Activated T-helper 2 cell treated with anti-CD3 and anti-CD28 coated beads, Interferon-gamma antibody, Interleukin-2, Interleukin-4, amounts not matched to agents 10 μg/mL and 5 μg/mL and 100 μg/mL, durations not matched to agents 14 hours and 24 hours and 36 hours (primary cell): ENCODE measurements at places on chromosomes 16 and 17.

GRCh38 chr17:14082848-14083247 lies 13.5 kb downstream of the COX10 start:
- H3K4me3 ChIP-seq = no peak overlapping the region
- DNase-seq = no peak
- H3K27me3 ChIP-seq = no peaks in the 10 kb centered on the region
- peaks cover 55% of the 10 kb centered on the region for H3K36me3 ChIP-seq
- no peak overlapping the region for H3K27ac ChIP-seq
- peaks cover 36% of the 10 kb centered on the region for H3K4me1 ChIP-seq

DNA sequence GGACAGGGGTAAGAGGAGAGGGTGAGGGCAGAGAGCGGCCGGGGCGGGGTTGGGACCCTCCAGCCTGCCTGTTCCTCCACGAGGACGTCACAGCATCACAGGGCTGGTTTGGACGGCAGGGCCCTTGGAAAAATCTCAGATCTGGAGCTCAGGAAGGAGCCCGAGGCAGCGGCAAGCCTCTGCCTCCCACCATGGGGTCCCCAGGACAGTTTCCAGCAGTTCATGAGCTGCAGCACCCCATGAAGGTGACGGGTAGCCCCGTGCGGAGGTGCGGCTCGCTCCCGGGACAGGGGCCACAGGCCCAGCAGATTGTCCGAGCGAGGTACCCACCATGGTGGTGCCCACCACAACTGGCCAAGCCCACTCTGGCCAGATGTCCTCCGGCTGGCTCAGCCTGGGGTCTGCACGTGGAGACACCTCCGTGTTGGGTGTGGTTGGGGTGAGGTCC lies 21.3 kb downstream of the TPSD1 start:
- DNase-seq = no peak
- no peak overlapping the region for H3K27ac ChIP-seq
- H3K36me3 ChIP-seq = no peaks in the 10 kb centered on the region
- no peaks in the 10 kb centered on the region for H3K4me1 ChIP-seq

GRCh38 chr16:78309763-78310162 lies 210.3 kb downstream of the WWOX start:
- H3K27me3 ChIP-seq = no peaks in the 10 kb centered on the region
- no peaks in the 10 kb centered on the region for H3K36me3 ChIP-seq
- DNase-seq = no peak
- H3K4me3 ChIP-seq = no peak overlapping the region
- H3K27ac ChIP-seq = no peak overlapping the region
- H3K4me1 ChIP-seq = peaks cover 3% of the 10 kb centered on the region

GRCh38 chr16:89025636-89026035 lies 48.6 kb upstream of the CBFA2T3 start:
- H3K4me1 ChIP-seq = peaks cover 24% of the 10 kb centered on the region
- peaks cover 14% of the 10 kb centered on the region for H3K36me3 ChIP-seq

DNA sequence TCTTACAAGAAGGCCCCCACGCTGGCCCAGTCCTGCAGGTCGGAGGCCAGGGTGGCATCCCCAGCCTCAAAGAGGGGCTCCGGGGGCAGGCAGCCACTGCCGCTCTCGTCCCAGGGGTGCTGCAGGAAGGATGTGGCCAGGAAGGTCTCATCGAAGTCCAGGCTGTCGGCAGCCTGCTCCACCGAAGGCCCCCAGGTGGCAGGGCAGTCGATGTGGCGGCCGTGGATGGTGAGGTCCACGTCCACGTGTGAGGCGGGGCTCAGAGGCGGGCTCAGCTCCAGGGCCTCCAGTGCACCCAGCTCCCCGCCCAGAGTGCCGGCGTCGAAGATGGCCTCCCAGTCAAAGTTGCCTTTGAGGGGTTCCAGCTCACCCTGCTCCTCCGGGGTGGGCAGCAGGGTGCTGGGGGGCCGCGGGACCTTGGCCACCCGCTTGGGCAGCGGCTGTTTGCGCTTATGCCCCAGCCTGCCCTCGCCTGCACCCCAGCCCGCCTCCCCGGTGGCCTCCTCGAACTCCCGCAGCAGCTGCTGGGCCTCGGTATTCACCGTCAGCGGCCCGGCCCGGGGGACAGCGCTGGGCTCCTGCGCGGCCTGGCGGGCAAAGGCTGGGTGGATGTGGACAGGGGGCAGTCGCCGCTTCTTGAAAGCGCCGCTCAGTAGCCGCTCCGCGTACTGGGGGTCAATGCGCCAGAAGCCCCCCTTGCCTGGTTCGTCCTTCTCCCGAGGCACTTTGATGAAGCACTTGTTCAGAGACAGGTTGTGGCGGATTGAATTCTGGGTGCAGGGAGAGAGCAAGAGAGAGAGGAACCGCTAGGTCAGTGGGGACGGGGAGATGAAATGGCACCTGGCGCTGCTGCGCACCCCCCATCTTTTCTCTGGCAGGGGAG lies 3.5 kb downstream of the FOXJ1 start:
- no peaks in the 10 kb centered on the region for H3K36me3 ChIP-seq
- peaks cover 19% of the 10 kb centered on the region for H3K4me1 ChIP-seq
- H3K27ac ChIP-seq = no peak overlapping the region
- no peak overlapping the region for H3K4me3 ChIP-seq

GRCh38 chr17:47741109-47741792 lies 8.2 kb downstream of the TBX21 start:
- H3K27me3 ChIP-seq = no peaks in the 10 kb centered on the region
- peaks cover 47% of the 10 kb centered on the region for H3K36me3 ChIP-seq
- peak overlapping the region; percentile 49 for H3K27ac ChIP-seq
- no peak overlapping the region for H3K4me3 ChIP-seq
- peaks cover 25% of the 10 kb centered on the region for H3K4me1 ChIP-seq
- DNase-seq = no peak

GRCh38 chr16:85402910-85403692 lies 210.0 kb upstream of the GSE1 start:
- H3K27me3 ChIP-seq = no peaks in the 10 kb centered on the region
- DNase-seq = no peak
- no peaks in the 10 kb centered on the region for H3K4me1 ChIP-seq
- no peaks in the 10 kb centered on the region for H3K36me3 ChIP-seq

- no peak overlapping the region for H3K4me3 ChIP-seq
- H3K36me3 ChIP-seq = peaks cover 67% of the 10 kb centered on the region
- peaks cover 18% of the 10 kb centered on the region for H3K4me1 ChIP-seq
- DNase-seq = no peak
- H3K27ac ChIP-seq = no peak overlapping the region
- H3K27me3 ChIP-seq = no peaks in the 10 kb centered on the region
These were observed 3.0 kb downstream of the HIRIP3 start for GRCh38 chr16:29992344-29992967.

DNA sequence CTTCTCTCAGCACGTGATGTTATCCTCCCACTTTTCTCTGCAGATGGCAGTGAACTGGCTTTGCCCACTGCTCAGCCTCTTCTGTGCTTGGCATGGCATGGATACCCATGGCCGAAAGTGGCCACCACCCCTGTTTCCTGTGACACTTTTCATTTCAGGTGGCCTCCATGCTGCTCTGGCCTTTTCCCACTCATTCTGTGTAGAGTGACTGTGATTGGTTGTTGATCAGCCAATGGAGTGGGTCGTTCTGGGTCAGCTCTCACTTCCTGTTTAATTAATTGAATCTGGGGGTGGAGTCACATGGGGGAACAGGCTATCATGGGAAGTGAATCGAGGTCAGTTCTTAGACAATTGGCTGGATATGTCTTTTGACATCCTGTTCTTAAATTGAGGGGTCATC lies 350.1 kb upstream of the EEF2KMT start:
- H3K27me3 ChIP-seq = no peaks in the 10 kb centered on the region
- H3K36me3 ChIP-seq = no peaks in the 10 kb centered on the region
- H3K27ac ChIP-seq = no peak overlapping the region
- no peak for DNase-seq

- peaks cover 5% of the 10 kb centered on the region for H3K27me3 ChIP-seq
- H3K4me3 ChIP-seq = peak overlapping the region; percentile 17
- peaks cover 3% of the 10 kb centered on the region for H3K4me1 ChIP-seq
- no peak overlapping the region for H3K27ac ChIP-seq
- DNase-seq = no peak
These were observed 12.3 kb downstream of the GLIS2 start for GRCh38 chr16:4328046-4328781.

- peaks cover 20% of the 10 kb centered on the region for H3K4me1 ChIP-seq
- DNase-seq = no peak
- H3K36me3 ChIP-seq = peaks cover 26% of the 10 kb centered on the region
These were observed 78.8 kb downstream of the CES1 start for GRCh38 chr16:55754056-55754455.

DNA sequence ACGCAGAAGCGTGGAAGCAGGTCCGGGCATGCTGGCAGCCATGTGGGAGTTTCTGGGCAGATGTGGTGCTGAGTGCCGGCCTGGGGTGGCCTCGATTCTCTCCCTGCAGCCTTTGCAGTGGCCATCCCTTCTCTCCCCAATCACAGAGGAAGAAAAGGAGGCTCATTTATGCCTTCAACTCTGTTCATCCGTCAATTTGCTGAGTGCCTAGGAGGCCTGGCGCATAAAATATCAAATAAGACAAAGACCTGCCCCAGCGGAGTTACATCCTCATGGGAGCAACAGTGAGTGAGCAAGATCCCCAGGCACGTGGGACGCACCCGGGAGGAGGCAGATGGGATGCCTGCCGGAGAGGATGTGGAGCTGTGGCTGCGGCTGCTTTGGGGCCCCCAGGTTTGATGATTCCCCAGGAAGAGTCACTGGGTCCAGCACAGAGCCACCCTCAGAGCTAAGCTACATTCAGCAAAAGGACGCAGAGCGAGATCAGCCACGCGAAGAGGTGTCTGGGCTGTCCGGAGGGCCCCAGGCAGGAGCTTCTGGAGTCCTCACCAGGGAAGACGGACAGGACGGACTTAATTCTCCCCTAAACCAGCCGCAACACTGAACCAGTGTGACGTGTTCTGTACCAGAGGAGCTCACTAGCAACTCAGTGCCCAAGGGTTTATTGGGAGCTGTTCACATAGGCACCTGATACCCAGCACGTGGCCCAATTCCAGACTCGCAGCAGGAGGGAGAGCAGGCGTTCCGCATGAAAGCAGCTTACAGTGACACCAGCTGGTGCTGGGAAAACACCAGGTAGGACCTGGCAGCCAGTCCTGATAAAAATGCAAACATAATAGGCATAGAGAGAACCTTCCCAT lies 11.3 kb downstream of the CA5A start:
- no peak for DNase-seq
- H3K4me1 ChIP-seq = peaks cover 6% of the 10 kb centered on the region
- H3K36me3 ChIP-seq = no peaks in the 10 kb centered on the region
- H3K4me3 ChIP-seq = no peak overlapping the region
- H3K27ac ChIP-seq = no peak overlapping the region

DNA sequence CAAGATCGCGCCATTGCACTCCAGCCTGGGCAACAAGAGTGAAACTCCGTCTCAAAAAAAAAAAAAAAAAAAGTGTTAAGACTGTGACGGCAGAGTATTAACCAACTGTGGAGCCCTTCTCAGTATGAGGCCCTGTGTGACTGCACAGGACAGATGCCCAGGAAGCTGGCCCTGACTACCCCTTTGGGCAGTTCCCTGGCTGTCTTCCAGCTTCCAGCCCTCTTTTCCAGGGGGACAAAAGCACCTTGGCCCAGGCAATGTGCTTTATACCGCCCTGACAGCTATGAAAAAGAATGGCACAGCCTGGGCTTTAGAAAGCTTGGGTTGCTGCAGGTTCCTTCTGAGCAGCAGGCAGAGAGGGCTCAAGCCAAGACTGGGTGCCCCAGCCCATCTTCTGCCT lies 61.2 kb downstream of the AKAP1 start:
- H3K4me1 ChIP-seq = no peaks in the 10 kb centered on the region
- no peaks in the 10 kb centered on the region for H3K27me3 ChIP-seq
- DNase-seq = no peak
- no peaks in the 10 kb centered on the region for H3K36me3 ChIP-seq
- no peak overlapping the region for H3K27ac ChIP-seq
- H3K4me3 ChIP-seq = no peak overlapping the region

DNA sequence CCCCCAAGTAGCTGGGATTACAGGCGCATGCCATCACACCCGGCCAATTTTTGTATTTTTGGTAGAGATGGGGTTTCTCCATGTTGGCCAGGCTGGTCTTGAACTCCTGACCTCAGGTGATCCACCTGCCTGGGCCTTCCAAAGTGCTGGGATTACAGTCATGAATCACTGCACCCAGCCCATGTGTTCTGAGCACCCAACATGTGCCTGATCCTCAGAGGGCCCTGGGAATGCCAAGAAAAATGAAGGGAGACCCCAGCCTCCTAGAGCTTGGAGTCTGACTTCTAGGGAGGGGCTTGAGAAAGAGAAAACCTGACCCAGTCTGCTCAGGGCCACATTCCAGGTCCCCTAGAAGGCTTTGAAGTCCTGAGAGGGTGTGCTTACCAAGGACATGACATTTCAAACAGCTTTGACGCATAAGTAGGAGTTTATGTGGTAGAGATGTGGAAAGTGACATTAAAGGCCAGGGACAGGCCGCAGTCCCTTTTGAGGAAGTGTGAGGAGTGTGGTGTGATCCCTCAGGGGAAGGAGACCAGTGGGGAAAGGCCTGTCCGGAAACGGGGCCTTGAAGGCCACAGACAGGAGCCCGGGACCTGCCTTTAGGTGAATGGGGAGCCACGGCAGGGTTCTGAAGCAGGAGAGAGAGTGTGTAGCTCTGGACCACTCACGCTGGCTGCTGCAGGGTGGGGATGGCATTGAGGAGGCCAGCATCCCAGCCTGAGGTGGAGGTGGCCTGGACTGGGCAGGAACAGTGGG lies 1.1 kb upstream of the CCL22 start:
- DNase-seq = no peak
- no peak overlapping the region for H3K4me3 ChIP-seq
- peaks cover 3% of the 10 kb centered on the region for H3K27me3 ChIP-seq
- H3K27ac ChIP-seq = peak overlapping the region; percentile 61
- peaks cover 10% of the 10 kb centered on the region for H3K4me1 ChIP-seq
- no peaks in the 10 kb centered on the region for H3K36me3 ChIP-seq

DNA sequence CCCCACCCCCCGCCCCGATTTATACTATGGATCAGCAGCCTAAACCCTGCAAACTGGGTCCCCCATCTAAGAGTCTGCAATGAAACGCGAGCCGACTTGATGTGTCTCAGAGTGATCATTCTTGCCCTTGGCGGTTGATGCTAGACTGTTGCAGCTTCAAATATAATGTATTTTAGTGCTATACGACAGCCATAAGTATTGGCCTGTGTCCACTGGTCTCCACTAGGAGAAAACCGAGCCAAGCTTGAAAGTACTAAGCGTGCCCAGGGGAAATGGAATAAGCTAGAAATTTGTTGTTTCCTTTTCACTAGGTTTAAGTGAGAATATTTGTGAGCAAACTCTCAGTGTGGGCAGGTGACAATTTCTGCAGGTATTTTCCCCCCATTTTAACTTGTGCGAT lies 711.2 kb downstream of the MAF start:
- no peaks in the 10 kb centered on the region for H3K36me3 ChIP-seq
- no peak overlapping the region for H3K4me3 ChIP-seq
- DNase-seq = no peak
- no peaks in the 10 kb centered on the region for H3K27me3 ChIP-seq
- no peak overlapping the region for H3K27ac ChIP-seq

GRCh38 chr17:78865682-78866390 lies 25.2 kb upstream of the USP36 start:
- no peaks in the 10 kb centered on the region for H3K4me1 ChIP-seq
- H3K27ac ChIP-seq = no peak overlapping the region
- no peaks in the 10 kb centered on the region for H3K36me3 ChIP-seq
- peaks cover 6% of the 10 kb centered on the region for H3K27me3 ChIP-seq

GRCh38 chr17:45305530-45306087 lies 11.2 kb downstream of the MAP3K14 start:
- H3K4me1 ChIP-seq = peaks cover 74% of the 10 kb centered on the region
- no peaks in the 10 kb centered on the region for H3K27me3 ChIP-seq
- no peak overlapping the region for H3K4me3 ChIP-seq
- no peak for DNase-seq

GRCh38 chr16:16146380-16147315 lies 76.6 kb downstream of the ABCC6 start:
- H3K27ac ChIP-seq = no peak overlapping the region
- peaks cover 32% of the 10 kb centered on the region for H3K36me3 ChIP-seq
- H3K4me1 ChIP-seq = peaks cover 3% of the 10 kb centered on the region
- H3K4me3 ChIP-seq = no peak overlapping the region
